ENCODE measurements at places on chromosomes 7 and 10. TPM values are rescaled to one million over a fixed set of nuclear protein-coding genes. Genes with fewer than 3 reads are reported as not detected.

- no peak for DNase-seq
Observed at GRCh38 chr7:79593866-79594301, 140.4 kb upstream of the MAGI2 start.

DNA sequence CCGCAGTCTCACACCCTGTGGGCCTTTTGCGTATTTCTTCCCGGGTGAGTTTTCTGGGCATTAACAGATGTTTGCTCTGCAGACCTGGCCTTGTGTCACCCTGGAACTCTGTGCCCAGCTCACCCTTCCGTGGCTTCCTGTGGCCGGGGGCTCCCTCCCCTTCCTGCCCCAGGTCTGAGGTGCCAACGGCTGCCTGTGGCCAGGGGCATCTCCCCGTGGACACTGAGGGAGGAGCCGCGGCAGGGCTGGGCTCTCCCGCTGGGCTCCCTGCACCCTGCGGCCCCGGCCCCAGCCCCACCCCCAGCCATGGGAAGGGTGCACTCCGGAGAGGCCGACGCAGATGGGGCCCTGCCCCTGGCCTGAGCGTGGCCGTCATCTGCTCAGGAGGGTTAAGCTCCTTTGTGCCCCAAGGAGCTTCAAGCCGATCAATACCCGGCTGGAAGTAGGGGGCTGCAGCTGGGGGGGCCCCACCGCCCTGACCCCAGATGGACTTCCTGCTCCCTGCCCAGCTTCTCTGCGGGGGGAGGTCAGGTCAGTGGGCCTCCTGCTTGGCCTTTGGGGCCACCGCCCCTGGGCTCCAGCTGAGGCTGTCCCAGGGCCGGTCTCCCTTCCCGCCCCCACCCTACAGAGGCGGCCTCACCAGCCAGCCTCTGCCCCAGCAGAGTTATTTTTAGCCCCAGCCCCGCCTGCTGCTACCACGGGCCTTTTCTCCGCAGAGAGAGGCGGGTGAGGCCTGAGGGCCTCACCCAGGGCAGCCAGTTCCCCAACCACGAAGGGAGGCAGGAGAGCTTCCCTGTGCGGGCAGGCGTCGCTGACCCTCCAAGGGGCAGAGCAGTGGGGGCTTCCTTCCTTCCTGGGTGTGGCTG lies 24.2 kb downstream of the PWWP2B start:
- DNase-seq = peak; percentile 71

The PLEKHS1 gene
- not detected for total RNA-seq

The OR6B1 gene
- not detected for total RNA-seq

The LOXL4 gene
- total RNA-seq = 3.7 TPM
